ENCODE measurements at places on chromosomes 7 and 10.

DNA sequence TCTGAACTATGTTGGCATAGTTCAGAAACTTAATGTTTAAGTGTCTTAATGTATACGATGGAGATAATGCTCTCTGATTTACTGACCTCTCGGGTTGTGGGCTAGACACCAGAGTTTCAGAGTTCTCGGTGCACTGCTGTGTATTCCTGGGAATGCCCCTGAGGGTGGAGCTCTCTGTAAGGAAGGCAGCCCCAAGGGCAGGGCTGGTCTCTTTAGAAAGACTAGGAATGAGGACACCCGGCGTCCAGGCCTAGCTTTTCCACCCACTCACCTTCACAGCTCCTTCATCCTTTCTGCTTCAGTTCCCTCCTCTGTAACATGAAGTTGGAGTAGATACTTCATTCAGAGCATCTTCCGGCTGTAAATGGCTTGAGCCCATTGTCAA is 536.6 kb upstream of the GALNT17 start:
- no peak for DNase-seq

DNA sequence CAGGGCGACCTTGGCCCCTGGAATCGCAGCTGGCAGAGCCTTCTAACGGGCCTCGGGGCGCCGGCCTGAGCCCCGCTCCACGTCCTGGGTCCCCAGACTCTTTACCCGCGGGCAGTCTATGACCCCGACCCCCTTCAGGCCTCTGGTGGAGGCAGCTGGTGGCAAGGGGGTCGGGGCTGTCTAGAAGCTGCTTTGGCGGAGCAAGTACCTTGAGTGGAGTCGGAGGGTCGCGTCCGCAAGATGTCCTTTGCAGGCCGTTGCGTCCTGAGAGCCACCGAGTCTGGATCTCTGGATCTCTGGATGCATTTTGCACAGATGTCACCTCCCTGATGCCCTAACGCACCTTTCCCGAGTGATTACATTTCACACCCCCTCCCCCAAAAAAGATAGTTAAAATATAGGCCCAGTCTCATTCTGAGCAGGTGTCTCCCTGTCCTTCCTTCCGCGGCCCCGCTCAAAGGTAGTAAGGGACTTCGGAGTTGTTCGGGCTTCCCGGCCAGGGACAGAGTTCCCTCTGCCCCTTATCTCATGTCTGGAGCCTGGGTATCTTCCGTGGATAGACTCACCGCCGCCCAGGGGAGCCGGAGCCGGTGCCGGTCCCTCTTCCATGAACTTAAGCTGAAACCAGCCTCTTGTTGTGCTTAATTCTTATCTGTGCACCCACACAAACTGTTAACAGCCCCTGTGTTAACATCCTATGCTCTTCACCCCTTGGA is 457 bp downstream of the ACADSB start:
- peak; percentile 8 for DNase-seq

DNA sequence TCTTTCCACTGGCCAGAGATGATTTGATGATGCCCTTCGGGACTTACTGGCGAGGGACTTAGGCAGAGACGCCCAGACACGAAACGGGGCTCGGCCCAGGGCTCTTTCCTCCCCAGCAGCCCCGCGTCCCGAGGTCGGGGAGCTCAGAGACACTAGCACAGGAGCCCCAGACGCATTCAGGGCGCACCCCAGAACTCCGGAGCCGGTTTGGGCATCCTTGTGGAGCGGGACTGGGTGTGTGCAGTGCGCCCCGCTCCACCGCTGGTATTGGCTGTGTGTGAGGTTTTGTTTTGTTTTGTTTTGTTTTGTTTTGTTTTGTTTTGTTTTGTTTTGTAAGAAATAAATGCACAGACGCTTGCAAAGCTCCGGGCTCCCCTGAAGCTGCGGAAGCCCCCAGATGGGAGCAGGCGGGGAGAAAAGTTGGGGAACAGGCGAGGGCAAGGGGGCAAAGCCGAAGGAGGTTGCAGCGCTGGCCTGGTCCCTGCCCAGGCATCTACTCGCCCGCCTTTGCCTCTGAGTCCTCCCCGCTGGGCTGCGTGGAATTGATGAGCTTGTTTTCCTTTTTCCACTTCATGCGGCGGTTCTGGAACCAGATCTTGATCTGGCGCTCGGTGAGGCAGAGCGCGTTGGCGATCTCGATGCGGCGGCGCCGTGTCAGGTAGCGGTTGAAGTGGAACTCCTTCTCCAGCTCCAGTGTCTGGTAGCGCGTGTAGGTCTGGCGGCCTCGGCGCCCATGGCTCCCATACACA is 1.9 kb upstream of the HOXA5 start:
- no peak for DNase-seq

GRCh38 chr10:30709700-30710358 is 80.3 kb upstream of the LYZL2 start:
- no peak for DNase-seq

- DNase-seq: no peak
These were observed 42.3 kb upstream of the CYCS start for GRCh38 chr7:25167262-25167843.

Data from activated CD4-positive, alpha-beta T cell treated with anti-CD3 and anti-CD28 coated beads for 4 hours (primary cell).